ENCODE measurements at places on chromosomes 12 and 14.

DNA sequence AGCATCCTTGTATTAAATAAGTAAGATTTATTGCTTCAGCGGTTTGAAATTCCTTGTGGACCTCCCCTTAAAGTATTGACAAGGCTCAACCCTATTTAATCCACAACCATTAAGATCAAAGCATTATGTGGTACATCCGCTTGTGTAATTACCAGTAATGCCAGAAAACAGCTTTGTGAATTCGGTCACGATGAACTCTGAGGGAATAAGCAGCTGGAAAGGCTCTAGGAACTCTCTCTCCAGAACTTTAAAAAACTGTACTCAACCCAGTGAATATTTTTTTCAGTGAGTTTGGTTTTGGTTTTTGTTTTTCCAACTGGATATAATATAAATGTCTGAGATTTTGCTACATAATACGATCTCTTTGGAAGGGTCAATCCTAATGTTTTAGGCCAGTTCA lies 49.3 kb upstream of the DIO2 start:
- no peak for DNase-seq

GRCh38 chr14:65229748-65230728 lies 127.7 kb upstream of the MAX start:
- DNase-seq = no peak

- DNase-seq = no peak
Measured at GRCh38 chr12:42766026-42766425, 176.5 kb upstream of the PRICKLE1 start.

DNA sequence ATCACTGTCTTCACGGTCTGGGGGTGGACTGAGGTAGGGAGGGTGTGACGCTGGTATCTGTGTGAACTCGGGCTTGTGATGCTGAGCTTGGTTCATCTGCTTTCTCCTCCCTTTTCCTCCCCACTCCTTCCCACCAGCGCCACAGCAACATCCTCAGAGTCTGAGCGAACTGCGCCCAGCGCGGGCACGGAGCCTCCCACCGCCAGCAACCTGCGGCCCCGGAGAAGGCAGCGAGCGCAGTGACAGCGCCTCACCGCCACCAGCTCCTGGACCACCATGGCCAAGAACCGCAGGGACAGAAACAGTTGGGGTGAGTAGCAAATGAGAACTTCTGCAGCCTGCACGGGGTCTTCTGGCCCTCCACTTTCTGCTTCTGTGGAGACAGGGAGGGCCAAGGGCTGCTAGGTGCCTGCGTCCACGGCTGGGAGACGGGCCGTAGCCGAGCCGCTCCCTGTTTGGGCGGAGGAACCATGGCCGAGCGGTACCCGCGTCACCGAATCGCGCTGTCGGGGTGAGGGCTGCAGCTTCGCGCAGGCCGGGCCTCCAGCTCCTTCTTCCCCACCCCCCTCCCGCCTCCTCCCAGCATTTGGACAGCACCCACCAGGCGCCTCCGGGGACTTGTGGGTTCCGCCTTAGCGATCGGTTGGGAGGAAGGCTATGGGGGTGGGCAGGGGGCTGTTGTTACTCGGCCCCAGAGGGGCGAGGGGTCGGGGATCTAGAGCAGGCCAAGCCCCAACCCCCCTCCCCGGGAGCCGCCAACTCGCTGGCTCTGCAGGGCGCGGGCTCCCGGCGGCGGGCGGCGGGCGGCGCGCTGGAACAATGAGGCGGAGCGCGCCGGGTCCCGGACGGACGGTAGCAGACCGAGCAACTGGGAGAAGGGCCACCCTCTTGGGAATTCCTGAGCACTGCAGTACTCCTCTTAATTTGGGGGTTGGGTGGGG lies at the start of gene ATL1:
TSS of gene ATL1 (plus strand) at position 156 of the 941 bp plus-strand sequence. CDS start at position 277, 121 bp downstream.
- DNase-seq = peak; percentile 10

DNA sequence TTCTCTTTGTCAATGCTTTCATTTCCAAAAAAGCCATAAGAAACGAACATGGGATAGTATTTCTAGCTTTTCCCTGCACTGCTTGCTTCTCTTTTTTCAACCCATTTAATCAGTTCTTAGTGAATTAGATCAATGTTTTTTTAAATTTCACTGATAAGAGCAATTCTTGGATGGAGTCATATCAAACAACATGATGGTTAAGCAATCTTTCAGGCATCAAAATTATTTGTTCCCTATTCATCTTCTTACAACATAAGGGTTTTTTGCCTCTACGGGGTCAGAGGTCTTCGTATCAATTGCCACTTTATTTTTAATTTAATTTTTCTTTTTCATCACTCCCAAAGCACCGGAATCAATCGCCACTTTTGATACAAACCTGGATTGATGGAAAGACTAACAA lies 103.8 kb upstream of the RESF1 start:
- DNase-seq = no peak

- no peak for DNase-seq
Measured at GRCh38 chr12:2408262-2408661, 355.5 kb downstream of the CACNA1C start.

- no peak for DNase-seq
Measured at GRCh38 chr12:132686825-132687210, 324 bp downstream of the POLE start.

GRCh38 chr12:89372584-89373370 lies 20.5 kb upstream of the DUSP6 start:
- DNase-seq = no peak

- no peak for DNase-seq
Measured at GRCh38 chr14:71183876-71184689, 276.8 kb downstream of the PCNX1 start.

DNA sequence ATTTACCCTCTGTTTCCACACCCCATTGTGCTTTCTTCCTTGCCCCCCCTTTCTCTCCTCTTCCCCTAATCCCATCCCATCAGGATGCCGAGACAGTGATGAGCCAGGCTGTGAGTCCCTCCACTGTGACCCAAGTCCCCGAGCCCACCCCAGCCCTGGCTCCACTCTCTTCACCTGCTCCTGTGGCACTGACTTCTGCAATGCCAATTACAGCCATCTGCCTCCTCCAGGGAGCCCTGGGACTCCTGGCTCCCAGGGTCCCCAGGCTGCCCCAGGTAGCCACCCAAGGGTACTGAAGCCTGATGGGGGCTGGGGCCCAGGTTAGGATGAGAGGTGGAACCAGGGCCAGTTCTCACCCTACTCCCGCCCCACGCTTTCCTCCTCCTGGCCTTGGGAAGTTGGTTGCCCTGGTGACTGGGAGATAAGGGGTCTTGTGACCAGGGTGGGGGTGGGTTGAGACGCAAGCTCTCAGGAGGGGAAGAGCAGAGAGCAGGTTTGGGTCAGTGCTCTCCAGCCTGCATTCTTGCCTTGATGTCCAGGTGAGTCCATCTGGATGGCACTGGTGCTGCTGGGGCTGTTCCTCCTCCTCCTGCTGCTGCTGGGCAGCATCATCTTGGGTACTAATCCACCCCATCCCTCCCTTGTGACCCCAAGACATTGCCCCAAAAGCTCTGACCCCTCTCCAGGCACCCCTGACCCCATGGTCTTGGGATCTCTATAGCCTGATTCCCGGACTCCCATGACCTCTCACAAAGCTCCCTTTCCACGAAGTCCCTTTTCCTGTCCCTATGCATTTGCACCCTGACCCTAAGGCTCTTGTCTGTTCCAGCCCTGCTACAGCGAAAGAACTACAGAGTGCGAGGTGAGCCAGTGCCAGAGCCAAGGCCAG lies 1.2 kb downstream of the AMHR2 start:
- DNase-seq = no peak

DNA sequence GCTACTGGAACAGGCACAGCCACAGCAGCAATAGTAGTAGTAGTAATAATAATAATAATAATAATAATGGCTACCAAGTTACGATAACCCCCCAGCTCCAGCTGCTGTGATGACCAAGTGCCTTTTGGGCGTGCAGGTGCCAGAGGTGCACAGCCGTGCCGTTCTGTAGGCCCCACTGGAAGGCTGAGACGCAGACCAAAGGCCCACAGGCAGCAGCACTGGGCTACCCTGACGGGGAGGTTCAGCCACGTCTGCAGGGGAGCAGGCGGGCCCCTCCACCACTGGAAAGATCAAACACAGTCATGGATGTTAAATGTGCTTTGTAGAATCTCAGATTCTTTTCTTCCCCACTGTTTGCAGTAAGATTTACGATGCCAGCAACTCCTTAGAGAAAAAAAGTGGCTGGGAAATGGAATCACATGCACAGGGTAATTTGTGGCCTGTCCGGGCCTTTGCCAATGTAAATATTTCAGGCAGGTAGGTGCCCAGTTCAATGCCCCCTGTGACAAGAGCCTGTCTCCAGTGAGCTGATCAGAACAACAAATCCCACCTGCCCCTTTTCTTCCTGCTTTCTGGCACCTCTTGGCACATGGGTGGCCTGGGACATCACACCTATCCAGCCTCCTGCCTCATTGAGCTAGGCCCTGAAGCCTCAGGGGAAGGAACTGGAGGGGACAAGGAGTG lies 32.6 kb downstream of the CCDC85C start:
- DNase-seq = no peak

DNA sequence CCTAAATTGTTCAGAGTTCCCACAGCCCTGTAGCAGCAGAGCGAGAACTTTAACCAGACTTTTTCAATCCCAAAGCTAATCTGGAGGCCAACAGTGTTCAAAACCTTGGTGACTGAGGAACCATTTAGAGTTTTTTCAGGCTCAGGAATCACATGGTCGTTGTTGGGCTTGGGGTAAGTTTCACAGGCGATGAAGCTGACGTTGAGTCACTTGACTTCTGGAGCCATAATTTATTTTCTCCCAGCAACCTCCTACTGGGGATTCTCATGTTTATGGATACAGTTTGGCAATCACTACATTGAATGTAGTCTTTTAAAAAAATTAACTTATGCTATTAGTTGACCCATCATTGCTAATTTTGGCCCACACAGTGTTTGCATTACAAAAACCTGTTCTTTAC lies 34.5 kb downstream of the SSPN start:
- no peak for DNase-seq

Data from activated CD8-positive, alpha-beta memory T cell treated with anti-CD3 and anti-CD28 coated beads for 1 hour (primary cell).